NCI-H2081 treated with DMSO at 0.1 percent for 48 hours (cell line): ENCODE measurements at places on chromosomes 4 and X.

DNA sequence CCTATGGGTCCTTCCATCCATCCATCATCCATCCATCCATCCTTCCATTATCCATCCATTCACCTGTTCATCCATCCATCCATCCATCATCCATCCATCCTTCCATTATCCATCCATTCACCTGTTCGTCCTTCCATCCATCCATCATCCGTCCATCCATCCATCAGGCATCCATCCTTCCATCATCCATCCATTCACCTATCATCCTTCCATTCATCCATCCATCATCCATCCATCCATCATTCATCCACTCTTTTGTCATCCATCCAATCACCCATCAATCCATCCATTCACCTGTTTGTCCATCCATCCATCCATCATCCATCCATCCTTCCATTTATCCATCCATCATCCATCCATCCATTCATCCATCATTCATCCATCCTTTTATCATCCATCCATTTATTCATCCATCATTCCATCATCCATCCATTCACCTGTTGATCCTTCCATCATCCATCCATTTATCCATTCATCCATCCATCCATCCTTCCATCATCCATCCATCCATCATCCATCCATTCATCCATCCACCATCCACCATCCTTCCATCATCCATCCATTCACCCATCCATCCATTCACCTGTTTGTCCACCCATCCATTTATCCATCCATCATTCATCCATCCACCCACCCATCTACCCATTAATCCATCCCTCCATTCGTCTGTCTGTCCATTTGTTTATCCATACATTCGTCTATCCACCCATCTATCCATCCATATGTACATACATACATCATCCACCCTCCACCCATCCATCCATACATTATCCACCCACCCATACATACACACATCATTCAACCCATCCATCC lies 34.8 kb downstream of the SH3TC1 start:
- no peak for DNase-seq

DNA sequence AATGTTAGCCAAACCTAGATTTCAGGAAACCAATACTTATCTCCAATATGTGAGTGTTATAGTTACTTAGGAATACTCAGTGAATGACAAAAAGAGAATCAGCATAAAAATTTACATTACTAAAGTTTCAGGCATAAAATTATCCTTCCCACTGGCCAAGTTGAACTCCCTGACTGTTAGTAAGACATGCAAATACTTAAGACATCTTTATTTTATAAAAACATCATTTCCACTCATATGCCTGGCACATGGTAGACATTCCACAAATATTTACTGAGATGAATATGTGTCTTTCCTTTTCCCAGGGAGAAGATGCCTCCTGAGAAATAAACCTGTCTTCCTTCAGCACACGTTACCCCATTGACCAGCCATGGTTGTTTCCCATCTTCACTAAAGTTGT lies 7.3 kb downstream of the VEGFD start:
- no peak for DNase-seq

DNA sequence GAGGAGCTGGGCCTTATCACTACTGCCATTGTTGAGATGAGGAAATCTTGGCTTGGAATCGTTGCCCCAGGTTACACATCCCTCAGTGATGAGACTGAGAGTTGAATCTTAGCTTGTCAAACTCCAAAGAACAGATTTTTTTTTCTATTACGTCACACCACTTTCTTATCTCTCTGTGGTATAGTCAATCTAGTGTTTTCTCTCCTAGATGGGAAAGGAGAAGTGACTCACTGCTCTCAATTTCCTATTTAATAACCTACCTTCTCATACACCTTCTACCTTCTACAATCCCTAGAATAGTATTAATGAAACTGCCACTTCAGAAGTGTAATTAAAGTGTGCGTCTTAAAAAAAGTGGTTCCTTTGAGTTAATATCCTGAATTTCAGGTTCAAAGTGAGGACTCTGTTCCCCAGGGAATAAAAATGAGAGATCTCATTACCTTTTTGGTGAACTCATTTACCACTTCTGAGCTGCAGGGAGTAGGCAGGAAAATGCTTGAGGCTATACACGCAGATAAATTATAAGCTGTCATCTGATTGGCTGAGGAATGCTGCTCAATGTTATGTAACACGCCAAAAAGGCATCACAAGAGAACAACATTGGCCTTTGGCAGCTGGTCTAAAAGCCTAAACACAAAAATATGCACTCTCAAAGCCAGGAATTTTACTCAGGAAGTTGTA lies 59.3 kb downstream of the MAD2L1 start:
- DNase-seq: no peak

DNA sequence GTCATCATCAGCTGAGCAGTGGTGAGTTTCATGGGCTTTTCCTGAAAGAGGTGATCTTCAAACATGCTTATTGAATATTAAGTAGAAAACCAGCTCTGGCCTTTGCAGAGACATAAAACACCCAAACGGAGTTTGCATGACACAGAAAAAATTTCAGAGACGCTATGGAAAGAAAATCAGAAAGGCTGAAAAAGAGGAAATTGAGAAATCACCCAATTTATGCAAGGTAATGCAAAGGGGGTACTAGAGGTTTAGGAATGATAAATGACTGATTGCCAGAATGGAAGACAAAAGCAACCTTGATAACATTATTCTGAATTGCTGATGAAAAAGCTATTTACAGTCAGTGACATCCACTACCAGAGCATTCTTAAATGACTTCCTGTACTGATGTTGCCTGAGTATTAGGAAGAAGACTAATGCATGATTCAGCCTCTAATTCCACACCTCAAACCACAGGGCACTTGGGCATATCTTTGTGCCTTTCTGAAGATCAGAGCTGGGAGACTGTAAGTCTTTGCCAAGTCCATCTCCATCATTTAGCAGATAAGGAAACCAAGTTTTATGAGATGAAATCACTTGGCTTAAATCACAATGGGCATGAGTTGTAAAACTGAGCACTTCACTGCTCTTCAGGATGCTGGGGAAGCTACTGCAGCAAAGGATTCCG lies 565.7 kb downstream of the PPARGC1A start:
- DNase-seq: no peak

DNA sequence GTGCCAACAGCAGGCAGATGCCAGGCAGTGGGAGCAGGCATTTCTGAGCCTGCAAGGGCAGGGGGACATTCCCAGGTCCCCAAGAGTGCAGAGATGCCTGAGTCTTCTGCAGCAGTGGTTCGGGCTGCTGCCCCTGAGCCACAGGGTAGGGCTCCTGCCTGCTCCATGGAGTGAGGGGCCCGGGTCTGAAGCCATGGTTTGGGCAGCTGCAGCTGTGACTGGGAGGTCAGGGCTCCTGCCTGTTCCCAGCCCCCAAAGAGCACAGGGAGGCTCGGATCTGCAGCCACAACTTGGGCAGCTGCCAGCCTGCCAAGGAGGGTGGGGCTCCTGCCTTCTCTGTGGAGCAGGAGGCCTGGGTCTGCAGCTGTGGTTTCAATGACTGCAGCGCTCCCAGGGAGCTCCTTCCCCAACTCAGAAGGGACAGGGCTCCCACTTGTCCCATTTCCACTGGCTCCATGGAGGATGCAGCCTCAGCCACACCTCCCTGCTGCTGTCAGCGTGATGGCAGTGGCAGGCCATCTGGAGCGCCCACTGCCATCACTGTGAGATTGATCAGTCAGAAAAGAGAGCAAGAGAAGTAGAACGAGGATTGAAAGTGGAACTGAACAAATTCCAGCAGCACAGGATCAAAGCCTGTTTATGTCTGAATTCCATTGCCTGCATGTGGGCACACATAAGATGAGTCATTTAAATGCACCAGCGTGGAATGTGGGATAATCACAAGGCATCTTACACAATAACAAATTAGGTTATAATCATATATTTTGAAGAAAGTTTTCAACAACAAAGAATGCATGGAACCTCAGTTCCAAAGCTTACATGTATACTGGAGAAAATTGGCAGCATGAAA lies 93.1 kb upstream of the CXorf51A start:
- no peak for DNase-seq

DNA sequence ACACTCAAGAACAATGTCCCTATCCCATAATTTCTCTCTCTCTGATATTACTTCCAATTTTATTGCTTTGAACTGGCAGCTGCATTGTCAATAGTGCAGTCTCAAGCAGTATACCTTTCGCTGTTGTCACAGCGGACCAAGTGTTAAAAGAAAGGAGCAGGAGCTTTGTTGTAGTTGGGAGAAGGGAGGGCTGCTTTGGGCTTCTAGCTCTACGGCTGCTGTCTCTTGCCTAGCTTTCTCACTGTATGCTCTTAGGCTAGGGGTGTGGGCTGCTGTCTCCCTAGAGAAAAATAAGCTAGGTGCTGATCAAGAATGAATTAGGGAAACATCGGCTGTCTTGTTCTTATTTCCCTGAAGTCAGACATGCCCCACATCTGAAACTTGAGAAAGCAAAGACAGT lies 52.5 kb downstream of the TRPC5OS start:
- no peak for DNase-seq

DNA sequence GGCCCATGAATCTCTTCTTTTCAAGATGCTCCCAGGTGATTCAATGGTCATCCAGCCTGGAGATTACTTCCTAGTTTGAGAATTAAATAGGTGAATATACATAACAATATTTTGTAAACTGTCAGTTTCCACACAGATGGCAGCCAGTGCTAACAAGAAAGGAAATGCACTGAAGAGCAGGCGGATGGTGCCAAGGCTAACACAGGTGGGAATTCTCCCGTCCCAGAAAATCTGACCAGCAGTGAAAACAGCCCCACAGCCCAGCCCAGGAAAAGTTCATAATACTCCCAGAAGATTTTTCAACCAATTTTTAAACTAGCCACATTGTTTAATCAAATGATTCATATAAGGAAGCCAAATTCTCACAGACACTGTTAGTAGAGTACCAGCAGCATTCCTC lies 387.2 kb upstream of the GATB start:
- DNase-seq: no peak

DNA sequence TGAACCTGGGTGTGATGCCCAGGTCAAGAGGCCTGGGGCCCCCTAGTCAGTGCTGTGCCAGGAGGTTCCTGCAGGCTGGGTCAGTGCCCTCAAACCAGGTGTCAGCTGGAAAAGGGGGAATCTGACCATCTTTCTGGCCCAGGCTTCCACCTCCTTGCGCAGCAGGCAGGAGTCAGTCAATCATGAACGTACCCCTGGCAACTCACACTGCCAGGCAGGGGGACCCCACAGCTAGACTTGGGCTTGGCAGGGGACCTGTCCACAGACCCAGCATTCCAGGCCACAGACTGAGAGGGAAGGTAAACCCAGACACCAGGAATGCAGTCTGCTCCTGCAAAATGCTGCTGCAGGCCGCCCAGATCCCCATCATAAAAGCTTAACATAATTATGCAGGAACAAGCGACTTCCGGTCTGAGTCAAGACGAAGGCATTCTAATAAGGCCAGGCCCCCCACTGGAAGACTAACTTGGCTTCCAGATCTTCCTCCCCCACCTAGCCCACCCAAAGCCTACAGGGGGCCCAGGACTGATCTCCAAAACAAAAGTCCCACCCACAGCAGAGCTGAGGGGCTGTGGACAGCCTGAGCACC lies 156.3 kb downstream of the BCOR start:
- DNase-seq: no peak

- DNase-seq: no peak
Measured at GRCh38 chrX:28586286-28586685, 960 bp upstream of the IL1RAPL1 start.
